ENCODE measurements at places on chromosomes 16 and 17. TPM values are rescaled to one million over a fixed set of nuclear protein-coding genes. Genes with fewer than 3 reads are reported as not detected.
A peak's percentile ranks its signal among the peaks of the same experiment; 100 is the strongest.

GRCh38 chr16:80862160-80862705, 57.8 kb upstream of the CDYL2 start:
- H3K27me3 ChIP-seq, result no peaks in the 10 kb centered on the region
- no peak overlapping the region for H3K27ac ChIP-seq
- no peaks in the 10 kb centered on the region for H3K4me1 ChIP-seq
- H3K4me3 ChIP-seq, result no peak overlapping the region

- H3K4me1 ChIP-seq, result peaks cover 36% of the 10 kb centered on the region
- H3K36me3 ChIP-seq, result no peaks in the 10 kb centered on the region
- peak overlapping the region; percentile 67 for H3K27ac ChIP-seq
- DNase-seq, result peak; percentile 72
- no peak overlapping the region for H3K4me3 ChIP-seq
- H3K27me3 ChIP-seq, result no peaks in the 10 kb centered on the region
Measured at GRCh38 chr17:4136373-4136772, 6.5 kb downstream of the ZZEF1 start.

GRCh38 chr17:20206591-20206990, 197.4 kb downstream of the SPECC1 start:
- no peaks in the 10 kb centered on the region for H3K27me3 ChIP-seq
- no peak for DNase-seq
- no peak overlapping the region for H3K27ac ChIP-seq
- no peak overlapping the region for H3K4me3 ChIP-seq
- H3K36me3 ChIP-seq, result no peaks in the 10 kb centered on the region
- no peaks in the 10 kb centered on the region for H3K4me1 ChIP-seq

GRCh38 chr16:82623241-82623640, 3.5 kb upstream of the CDH13 start:
- H3K27me3 ChIP-seq, result peaks cover 17% of the 10 kb centered on the region
- no peak overlapping the region for H3K4me3 ChIP-seq
- no peak for DNase-seq
- H3K4me1 ChIP-seq, result peaks cover 5% of the 10 kb centered on the region

TBC1D3H gene
- total RNA-seq, result not detected

TMEM238L gene
- total RNA-seq, result 63.1 TPM

PRSS21 gene
- 2.6 TPM for total RNA-seq

TBX6 gene
- 1.6 TPM for total RNA-seq

ZSCAN10 gene
- 0.86 TPM for total RNA-seq

MEOX1 gene
- total RNA-seq, result 4.1 TPM

CSH1 gene
- total RNA-seq, result not detected

KRT13 gene
- not detected for total RNA-seq
